ENCODE measurements at places on chromosomes 2 and 18. TPM values are rescaled to one million over a fixed set of nuclear protein-coding genes. Genes with fewer than 3 reads are reported as not detected.

- peaks cover 16% of the 10 kb centered on the region for H3K27me3 ChIP-seq
- no peaks in the 10 kb centered on the region for H3K4me1 ChIP-seq
- no peak for DNase-seq
- peaks cover 1% of the 10 kb centered on the region for H3K36me3 ChIP-seq
Measured at GRCh38 chr18:60910534-60910933, 422.7 kb upstream of the CDH20 start.

- peaks cover 11% of the 10 kb centered on the region for H3K4me1 ChIP-seq
- H3K4me3 ChIP-seq = no peak overlapping the region
- H3K27me3 ChIP-seq = no peaks in the 10 kb centered on the region
- H3K27ac ChIP-seq = no peak overlapping the region
- DNase-seq = peak; percentile 60
Measured at GRCh38 chr2:240593026-240593702, 6.6 kb downstream of the CAPN10 start.

- no peak for DNase-seq
- H3K36me3 ChIP-seq = peaks cover 9% of the 10 kb centered on the region
- no peaks in the 10 kb centered on the region for H3K27me3 ChIP-seq
Measured at GRCh38 chr2:37711831-37712230, 40.4 kb upstream of the CDC42EP3 start.

DNA sequence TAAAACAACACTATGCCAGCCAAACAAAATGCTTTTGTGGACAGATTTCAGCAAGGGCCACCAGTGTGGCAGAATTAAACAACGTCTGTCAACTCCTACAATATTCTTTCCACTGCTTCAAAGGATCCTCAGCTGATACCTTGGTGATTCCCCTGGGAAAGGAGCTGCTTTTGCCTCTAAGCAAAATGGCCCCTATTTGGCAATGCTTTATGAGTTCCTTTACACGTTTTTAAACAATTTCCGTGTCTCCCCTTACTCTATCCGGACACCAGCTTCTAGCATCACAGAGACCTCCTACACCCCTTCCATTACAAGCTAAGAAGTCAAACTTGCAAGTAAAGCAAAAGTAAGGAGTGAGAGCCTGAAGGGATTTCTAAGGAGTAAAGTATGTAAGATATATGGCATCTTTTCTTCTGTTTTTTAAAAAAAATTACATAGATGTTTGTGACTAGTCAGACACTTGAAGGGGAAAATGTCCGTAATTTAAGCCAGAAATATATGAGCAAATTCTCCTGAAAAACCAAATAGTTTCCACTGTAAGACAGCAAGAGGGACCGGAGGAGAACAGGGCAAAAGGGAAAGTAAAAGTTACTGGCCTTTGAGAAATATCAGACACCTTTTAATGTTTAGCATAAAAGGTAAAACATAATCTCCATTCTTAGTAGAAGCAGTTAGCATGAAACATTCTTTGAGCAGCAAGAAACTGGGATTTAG, 1.9 kb downstream of the SOS1 start:
- peak overlapping the region; percentile 93 for H3K27ac ChIP-seq
- H3K4me3 ChIP-seq = peak overlapping the region; percentile 85
- peaks cover 57% of the 10 kb centered on the region for H3K4me1 ChIP-seq
- no peaks in the 10 kb centered on the region for H3K36me3 ChIP-seq
- H3K27me3 ChIP-seq = no peaks in the 10 kb centered on the region
- DNase-seq = no peak

GRCh38 chr2:151297882-151298281, 8.4 kb upstream of the NMI start:
- H3K4me1 ChIP-seq = peaks cover 12% of the 10 kb centered on the region
- H3K4me3 ChIP-seq = no peak overlapping the region
- H3K36me3 ChIP-seq = no peaks in the 10 kb centered on the region
- no peaks in the 10 kb centered on the region for H3K27me3 ChIP-seq

GRCh38 chr2:174688079-174688478, 76.2 kb downstream of the CHRNA1 start:
- no peak overlapping the region for H3K27ac ChIP-seq
- H3K36me3 ChIP-seq = no peaks in the 10 kb centered on the region
- no peak for DNase-seq
- H3K4me3 ChIP-seq = no peak overlapping the region
- H3K27me3 ChIP-seq = no peaks in the 10 kb centered on the region

- H3K27me3 ChIP-seq = peaks cover 56% of the 10 kb centered on the region
- H3K27ac ChIP-seq = no peak overlapping the region
- no peak for DNase-seq
- H3K36me3 ChIP-seq = peaks cover 2% of the 10 kb centered on the region
- no peak overlapping the region for H3K4me3 ChIP-seq
Measured at GRCh38 chr2:120421126-120421829, 75.3 kb downstream of the INHBB start.

DNA sequence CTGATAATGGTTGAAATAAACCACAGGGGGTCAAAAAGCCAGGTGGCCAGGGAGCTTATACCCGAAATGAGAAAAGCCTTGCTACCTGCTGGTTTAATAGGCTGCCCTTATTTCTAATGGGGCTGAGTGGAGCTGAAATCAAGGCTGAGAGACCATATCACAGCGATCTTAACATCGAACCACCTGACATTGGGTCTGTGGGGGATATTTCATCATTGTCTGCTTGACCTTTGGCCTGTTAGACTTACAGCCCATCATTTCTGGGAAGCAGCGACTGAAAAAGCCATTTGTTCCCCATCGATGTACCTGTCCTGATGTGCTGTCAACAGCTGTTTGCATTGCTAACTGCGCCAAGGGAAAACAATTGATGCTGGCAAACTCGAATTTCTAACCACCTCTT, 199.7 kb upstream of the SLC14A2 start:
- no peak for DNase-seq

- no peaks in the 10 kb centered on the region for H3K36me3 ChIP-seq
- DNase-seq = no peak
- H3K27ac ChIP-seq = no peak overlapping the region
- peaks cover 5% of the 10 kb centered on the region for H3K27me3 ChIP-seq
- H3K4me1 ChIP-seq = peaks cover 7% of the 10 kb centered on the region
Measured at GRCh38 chr18:26960911-26961310, 95.4 kb upstream of the AQP4 start.

DNA sequence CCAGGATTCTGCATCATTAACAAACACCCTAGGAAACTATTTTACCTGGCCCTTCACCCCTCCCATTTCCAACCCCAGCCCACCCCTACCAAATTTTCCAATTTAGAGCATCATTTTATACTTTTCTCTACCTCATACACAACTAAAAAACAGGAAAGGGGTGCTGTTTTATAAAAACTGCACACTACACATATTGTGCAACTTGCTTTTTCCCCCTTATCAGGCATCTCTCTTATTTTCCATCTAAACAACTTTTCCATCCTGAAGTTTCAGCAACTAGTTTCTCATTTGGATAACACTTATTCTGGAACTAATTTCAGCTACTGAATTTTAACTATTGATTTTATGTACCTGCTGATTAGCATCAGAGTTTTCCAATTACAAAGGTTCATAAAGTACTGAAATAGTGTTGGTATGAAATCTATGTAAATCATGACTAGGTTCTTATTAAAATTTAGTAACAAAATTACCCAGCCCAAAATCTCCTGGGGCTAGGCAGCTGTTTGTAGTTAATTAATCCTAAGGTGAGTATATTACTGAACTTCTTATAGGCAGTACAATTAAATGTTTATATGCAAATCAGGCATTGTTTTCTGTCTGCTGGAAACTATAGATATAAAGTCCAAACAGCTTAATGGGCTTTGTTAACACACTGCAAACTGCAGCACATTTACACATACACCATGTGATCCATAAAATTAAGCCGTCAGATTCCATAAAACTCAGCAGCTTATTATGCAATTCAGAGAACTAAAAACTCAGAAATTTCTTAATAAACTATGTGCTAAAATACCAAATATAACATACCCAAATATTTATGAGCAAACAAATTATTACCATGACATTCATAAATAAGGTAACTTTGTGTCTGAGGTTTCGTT, 7.9 kb downstream of the SF3B1 start:
- no peak overlapping the region for H3K27ac ChIP-seq
- peaks cover 1% of the 10 kb centered on the region for H3K36me3 ChIP-seq
- no peak for DNase-seq
- H3K27me3 ChIP-seq = no peaks in the 10 kb centered on the region
- no peak overlapping the region for H3K4me3 ChIP-seq

DNA sequence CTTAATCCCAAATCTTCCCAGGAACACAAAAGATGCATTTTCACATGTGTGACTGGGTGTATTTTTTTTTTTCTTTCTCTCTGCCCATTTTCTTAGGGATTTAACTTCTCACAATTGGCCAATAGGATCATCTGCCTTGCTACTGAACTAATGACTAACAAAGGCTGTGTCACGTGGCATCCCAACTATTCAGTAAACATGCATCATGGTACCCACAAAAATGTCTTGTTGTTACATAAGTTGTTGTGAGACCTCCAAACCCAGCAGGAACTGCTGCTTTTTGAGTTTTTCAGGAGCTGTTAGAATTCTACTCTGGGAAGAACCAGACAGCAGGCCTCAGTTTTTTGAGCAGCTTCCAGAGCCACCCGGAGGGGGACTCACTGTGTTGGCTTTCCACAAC, 31.9 kb downstream of the GAD1 start:
- no peak for DNase-seq
- H3K4me1 ChIP-seq = peaks cover 6% of the 10 kb centered on the region
- no peak overlapping the region for H3K4me3 ChIP-seq
- no peaks in the 10 kb centered on the region for H3K36me3 ChIP-seq
- H3K27me3 ChIP-seq = no peaks in the 10 kb centered on the region

GRCh38 chr2:172196768-172197431, 94.2 kb upstream of the DLX2 start:
- H3K4me3 ChIP-seq = no peak overlapping the region
- no peaks in the 10 kb centered on the region for H3K4me1 ChIP-seq
- no peaks in the 10 kb centered on the region for H3K27me3 ChIP-seq
- H3K27ac ChIP-seq = no peak overlapping the region
- H3K36me3 ChIP-seq = peaks cover 9% of the 10 kb centered on the region
- DNase-seq = no peak

- H3K4me1 ChIP-seq = peaks cover 23% of the 10 kb centered on the region
- no peak overlapping the region for H3K27ac ChIP-seq
- no peaks in the 10 kb centered on the region for H3K27me3 ChIP-seq
- no peak for DNase-seq
- H3K36me3 ChIP-seq = peaks cover 8% of the 10 kb centered on the region
Measured at GRCh38 chr2:226622484-226622883, 177.1 kb downstream of the IRS1 start.

- H3K4me1 ChIP-seq = peaks cover 17% of the 10 kb centered on the region
- H3K27me3 ChIP-seq = peaks cover 50% of the 10 kb centered on the region
- H3K27ac ChIP-seq = no peak overlapping the region
- DNase-seq = no peak
- H3K4me3 ChIP-seq = no peak overlapping the region
Measured at GRCh38 chr2:120441351-120441700, 95.4 kb downstream of the INHBB start.

DNA sequence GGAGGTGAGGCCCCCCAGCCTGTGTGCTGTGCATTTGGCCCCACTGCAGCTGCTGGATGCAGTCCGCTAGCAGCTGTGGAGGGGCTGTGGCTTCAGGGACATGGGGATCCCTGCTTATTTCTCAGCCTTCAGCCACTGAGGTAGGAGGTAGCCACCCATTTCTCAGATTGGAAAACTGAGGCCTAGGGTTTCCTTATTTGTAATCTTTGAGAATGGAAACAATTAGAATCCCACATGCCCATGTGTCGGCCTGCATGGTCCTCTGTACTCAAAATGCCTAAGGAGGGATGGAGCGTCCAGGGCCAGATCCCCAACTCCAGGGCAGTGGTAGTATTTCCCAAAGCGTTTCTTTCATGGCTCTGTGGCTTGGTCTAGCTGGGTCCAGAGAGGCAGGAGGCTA, 42.1 kb downstream of the TOGARAM2 start:
- DNase-seq = no peak
- H3K36me3 ChIP-seq = no peaks in the 10 kb centered on the region
- H3K27ac ChIP-seq = no peak overlapping the region
- peaks cover 13% of the 10 kb centered on the region for H3K4me1 ChIP-seq
- H3K4me3 ChIP-seq = no peak overlapping the region

- H3K4me1 ChIP-seq = no peaks in the 10 kb centered on the region
- DNase-seq = no peak
- no peak overlapping the region for H3K27ac ChIP-seq
Measured at GRCh38 chr18:70709144-70709543, 420.3 kb downstream of the SOCS6 start.

DNA sequence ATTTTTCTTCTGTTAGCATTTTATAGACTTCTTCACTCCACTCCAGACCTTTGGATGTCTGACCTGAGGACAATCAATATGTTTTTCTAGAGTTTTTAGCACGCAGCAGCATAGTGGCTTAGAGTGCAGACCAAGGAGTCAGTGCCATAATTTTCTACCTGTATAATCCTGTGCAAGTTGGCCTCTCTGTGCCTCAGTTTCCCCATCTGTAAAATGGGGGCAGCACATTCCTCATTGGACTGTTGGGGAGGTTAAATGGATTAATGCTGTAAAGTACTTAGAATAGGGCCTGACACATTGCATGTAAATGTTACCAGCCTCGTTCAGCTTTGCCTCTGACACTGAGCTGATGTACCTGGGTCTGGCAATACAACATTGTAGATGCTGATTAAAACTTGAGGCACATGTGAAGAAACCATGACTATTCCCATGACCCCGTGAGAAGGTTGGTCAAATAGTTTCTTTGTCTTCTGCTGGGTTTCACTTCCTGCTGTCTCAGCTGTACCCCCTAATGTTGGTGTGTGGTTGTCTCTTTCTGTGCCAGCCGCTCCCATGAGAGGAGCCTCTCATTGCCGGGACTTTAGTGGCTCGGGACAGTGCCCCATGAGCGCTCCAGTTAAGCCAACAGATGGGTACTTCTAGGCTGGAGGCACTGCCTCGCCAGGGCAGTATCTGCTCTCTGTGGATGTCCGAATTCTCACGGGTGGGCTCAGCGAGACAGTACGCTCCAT, 125.3 kb downstream of the SH3RF3 start:
- H3K4me1 ChIP-seq = peaks cover 73% of the 10 kb centered on the region
- H3K36me3 ChIP-seq = peaks cover 4% of the 10 kb centered on the region
- no peaks in the 10 kb centered on the region for H3K27me3 ChIP-seq
- no peak for DNase-seq
- H3K4me3 ChIP-seq = no peak overlapping the region

DNA sequence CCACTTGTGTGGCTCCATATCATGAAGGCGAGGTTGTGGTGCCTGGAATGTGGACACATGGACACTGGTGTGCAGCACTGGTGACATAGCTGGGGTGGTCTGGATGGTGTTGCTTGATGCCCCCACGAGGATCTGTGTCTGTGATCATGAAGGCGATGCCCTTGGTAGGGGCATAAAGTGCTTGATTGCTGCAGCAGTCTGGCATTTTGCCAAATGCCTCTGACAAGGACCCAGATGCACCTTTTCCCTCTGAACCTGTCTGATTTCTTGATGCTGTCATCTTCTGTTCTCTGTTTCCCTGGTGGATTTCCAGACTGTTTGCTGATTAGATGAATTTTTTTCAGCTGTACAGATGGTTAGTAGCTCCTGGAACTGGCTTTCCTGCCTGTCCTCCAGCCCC, 752.0 kb upstream of the HS6ST1 start:
- no peaks in the 10 kb centered on the region for H3K4me1 ChIP-seq
- no peaks in the 10 kb centered on the region for H3K27me3 ChIP-seq
- H3K36me3 ChIP-seq = no peaks in the 10 kb centered on the region
- H3K27ac ChIP-seq = no peak overlapping the region
- no peak overlapping the region for H3K4me3 ChIP-seq

Gene KCNF1
- not detected for total RNA-seq

Gene COL4A4
- 7.3 TPM for total RNA-seq

Gene FOXD4L1
- not detected for total RNA-seq

Gene NT5C1B
- total RNA-seq = not detected

Gene ASAP2
- 60.7 TPM for total RNA-seq

Gene FSIP2
- total RNA-seq = 1.7 TPM

Gene CMPK2
- total RNA-seq = 0.95 TPM

Measured in chondrocyte (in vitro differentiated cells).